Renal cortical epithelial cell (primary cell): ENCODE measurements at places on chromosomes 5 and 9.

DNA sequence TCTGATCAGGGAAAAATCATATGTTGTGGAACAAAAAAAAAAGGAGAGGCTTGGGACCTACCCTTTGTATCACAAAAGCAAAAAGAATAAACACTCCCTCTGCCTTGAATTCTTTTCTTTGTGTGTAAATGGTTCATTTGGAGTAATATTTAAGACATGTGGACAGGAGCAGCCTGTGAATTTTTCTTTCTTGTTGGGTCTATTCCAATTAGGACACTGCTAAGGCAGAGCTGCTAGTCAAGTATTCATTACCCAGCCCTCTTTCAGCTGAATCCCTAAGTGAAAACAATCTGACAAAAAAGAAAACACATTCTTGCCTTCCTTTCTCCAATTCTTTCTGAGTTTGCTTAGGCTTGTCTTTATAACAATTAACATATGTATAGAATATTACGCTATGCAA, 330.0 kb downstream of the EBF1 start:
- DNase-seq, result no peak

DNA sequence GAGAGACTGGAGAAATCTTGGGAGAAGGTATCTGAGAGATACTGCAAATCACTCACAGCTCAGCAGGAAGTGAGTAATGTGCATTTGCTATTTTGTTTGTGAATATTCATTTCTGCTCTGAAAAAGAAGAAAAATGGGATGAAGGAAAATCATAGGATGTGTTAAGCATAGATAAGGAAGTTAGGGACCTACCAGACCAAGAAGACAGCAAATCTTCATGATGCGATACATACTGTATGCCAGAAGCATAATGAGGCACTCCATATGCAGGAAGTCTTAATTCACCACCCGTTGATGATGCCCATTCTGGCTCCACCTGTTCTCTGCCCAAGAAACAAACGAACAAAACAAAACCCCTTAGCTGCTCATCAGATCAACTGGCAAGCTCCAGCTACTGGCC, 6.1 kb upstream of the DAPK1 start:
- DNase-seq, result no peak

GRCh38 chr9:86181379-86182315, 77.8 kb downstream of the C9orf153 start:
- peak; percentile 50 for DNase-seq

- no peak for DNase-seq
Observed at GRCh38 chr5:64108674-64109073, 57.0 kb upstream of the RNF180 start.

DNA sequence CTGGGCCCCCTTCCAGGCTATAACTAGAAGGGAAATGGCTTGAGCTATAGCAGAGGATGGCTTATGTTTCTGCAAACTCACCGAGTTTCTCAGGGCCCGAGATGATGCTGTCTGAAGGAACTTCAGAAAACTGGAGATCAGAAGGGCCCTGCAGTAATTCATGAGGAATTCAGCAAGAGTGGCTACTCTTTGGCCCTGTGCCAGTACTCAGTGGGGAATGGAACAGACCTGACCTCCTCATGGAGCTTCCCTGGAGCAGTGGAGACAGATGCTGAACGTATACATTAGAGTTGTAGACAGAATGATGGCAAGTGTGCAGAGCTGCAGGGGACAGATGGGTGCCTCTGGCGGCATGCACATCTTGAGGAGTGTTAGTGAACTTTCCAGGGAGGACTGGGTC, 17.3 kb upstream of the SMIM32 start:
- no peak for DNase-seq

- DNase-seq, result no peak
Observed at GRCh38 chr9:14993901-14994554, 83.8 kb upstream of the FREM1 start.

- DNase-seq, result no peak
Observed at GRCh38 chr5:132438917-132439316, 51.7 kb downstream of the IRF1 start.

DNA sequence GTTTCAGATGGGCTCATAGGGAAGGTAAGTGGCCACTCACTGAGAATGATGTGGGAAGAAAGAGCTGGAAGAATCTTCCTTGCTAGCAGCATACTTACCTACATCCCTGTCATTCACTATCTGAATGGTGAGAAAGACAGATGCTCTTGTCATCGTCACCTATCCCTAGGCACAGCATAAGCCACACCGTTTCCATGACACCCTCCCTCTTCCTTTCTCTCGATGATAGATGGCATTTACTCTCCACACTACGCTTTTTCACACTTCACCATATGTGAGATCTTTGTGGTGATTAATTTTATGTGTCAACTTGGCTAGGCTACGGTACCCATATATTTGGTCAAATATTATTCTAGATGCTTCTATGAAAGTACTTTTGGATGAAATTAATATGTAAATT, 44.4 kb upstream of the FER start:
- DNase-seq, result no peak

GRCh38 chr5:54421976-54422375, 33.5 kb upstream of the HSPB3 start:
- no peak for DNase-seq

- no peak for DNase-seq
Observed at GRCh38 chr5:103411711-103412110, 150.9 kb downstream of the NUDT12 start.

DNA sequence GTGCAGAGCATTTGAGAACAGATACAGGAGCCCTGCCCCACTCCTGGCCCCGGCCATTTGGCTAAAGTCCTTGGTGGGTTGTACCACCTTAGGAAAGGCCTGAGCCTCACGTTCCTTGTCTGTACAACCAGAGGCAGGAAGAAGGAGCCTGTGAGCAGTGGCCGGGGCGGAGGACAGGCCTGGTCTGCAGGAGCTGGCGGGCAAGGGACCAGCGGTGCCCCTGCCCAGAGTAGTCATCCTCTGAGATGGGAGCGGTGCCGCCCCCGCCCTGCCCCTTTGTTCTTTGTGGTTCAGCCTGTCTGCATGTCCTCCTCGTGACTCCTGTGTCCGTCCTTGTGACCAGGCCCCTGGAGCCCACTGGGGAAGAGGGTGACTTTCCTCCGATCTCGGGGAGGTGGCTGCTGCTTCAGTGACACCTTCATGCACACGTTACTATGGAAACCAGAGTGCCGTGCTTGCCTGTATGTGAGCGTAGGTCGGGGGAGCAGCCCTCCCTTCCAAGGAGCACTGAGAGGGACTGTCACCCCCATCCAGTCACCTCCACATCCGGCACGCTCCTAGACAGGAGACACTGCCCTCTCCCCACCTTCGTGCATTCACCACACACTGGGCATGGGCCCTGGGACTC, 42.9 kb downstream of the UNC5A start:
- no peak for DNase-seq
